ENCODE measurements at places on chromosomes 13 and 19.

DNA sequence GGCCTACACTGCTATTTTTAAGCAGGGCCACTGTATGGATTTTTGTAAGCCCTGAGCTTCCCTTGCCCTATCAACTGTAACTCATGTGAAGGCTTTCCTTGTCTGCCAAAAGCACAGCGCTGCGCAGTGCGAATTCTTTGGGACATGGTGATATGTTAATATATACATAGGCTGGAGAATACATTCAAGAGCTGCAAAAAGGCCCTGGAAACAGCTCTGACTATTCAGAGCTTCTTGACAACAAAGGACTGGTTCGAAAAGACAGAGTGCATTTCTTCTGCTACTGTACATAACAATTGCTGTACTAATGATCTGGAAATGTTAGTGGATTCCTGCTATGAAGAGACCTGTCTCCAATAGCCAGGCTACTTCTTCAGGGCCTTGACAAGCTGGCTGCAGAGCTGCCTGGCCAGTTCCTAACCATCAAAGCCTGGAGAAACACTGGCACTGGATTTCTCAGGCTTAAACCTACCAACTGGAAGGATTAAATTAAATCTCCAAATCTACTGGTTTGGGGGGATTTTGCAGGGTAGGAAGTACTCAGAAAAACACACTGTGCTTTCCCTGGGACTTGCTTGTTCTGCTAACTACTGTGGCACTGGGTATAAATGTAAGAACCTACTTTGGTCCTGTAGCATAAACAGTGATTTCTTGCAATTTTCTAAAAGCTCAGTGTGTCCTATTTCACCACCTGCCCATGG lies 246.9 kb downstream of the DNAJC15 start:
- no peak for DNase-seq

DNA sequence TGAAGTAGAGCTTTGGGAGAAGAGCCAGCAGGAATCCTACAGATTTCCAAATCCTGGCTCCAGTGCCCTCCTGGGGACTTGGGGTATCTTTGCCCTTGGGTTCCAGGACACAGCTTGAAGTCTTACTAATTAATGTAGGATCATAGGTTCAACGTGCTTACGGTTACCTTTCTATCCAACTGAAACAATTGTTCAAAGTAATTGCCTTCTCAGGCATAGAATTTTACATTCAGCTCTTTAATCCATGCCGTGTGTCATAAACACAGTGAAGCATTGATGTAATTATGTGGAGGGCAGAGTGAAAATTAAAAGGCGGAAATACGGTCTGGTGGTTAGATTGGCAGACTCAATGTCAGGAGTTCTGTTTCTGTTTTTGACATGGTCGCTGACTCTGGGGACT lies 170.4 kb downstream of the COG6 start:
- DNase-seq: no peak

DNA sequence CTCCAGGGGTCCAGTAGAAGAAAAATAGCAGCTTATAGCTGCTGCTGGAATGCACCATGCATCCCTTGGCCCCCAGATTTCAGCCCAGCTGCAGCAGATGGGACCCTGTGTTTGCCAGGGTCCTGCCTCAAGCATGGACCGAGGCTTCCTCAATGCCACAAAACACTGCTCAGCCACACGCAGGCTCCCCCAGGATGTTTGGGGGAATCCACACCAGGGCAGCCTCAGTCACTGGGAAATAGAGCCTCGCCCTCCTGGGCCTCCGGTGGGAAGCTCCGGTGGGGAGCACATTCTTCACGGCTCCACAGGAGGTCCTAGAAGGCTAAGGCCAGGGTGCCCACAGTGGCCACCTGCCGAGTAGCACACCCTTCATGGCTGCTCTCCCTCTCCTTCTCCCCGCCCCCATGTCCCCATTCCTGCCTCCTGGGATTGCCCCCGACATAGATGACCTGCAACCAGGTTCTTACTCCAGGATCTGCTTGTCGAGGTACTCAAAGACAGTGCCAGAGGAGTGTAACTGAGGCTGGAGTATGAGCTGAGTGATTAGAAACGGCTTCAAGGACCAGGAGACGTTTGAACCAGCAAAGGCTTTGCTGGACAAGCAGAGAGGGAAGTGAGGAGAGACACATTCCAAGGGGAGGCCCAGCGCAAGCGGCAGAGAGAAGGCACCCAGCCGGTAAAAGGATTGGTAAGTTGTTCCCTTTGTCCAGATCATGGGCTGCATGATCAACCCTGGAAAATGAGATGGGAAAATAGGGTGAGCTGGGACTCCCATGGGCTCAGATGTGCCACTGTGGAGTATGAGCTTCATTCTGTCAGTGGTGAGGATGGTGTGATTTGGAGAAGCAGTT lies 110.7 kb upstream of the UQCRFS1 start:
- DNase-seq: no peak

DNA sequence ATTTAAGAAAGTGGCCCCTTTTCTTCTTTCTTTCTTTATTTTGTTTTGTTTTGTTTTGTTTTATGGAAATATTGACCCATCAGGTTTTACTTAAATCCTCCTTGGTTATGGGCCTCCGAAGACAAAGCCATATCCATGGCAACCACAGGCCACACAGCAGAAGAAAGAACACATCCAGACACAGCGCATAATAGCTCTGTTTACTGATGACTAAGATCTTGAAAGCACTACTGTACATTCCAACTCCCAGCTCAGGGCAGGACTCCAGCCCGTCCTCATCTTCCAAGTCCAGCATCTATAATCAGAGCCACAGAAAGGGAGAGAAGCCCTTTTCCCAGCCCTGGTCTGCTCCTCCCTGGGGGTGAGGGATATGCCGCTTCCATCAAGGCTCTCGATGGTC lies 84.3 kb downstream of the NUFIP1 start:
- no peak for DNase-seq

GRCh38 chr13:68523838-68524424 lies 1293.8 kb upstream of the PCDH9 start:
- DNase-seq: no peak

GRCh38 chr13:31225998-31226675 lies 26.4 kb downstream of the B3GLCT start:
- DNase-seq: no peak

Measured in NCI-H1694 treated with DMSO at 0.1 percent for 48 hours (cell line).